Activated CD4-positive, alpha-beta T cell treated with anti-CD3 and anti-CD28 coated beads for 36 hours (primary cell): ENCODE measurements at places on chromosomes 5 and 9. TPM values are rescaled to one million over a fixed set of nuclear protein-coding genes. Genes with fewer than 3 reads are reported as not detected.

DNA sequence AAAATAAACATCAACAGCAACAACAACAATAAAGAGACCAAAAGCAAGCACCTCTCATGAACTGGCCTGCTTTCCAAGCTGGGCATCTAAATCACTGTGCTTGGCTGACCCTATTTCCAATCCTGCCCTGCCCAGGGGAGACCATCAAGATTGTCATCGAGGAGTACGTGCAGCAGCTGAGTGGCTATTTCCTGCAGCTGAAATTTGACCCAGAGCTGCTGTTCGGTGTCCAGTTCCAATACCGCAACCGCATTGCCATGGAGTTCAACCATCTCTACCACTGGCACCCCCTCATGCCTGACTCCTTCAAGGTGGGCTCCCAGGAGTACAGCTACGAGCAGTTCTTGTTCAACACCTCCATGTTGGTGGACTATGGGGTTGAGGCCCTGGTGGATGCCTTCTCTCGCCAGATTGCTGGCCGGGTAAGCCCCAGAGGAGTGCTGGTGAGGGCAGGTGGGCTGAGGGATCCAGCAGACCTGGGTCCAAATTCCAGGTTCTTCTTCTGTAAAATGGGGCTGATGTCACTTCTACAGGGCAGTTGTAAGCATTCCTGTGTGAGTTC is 15.6 kb downstream of the PTGS1 start:
- DNase-seq: no peak
- no peak overlapping the region for H3K4me3 ChIP-seq
- H3K4me1 ChIP-seq: no peaks in the 10 kb centered on the region
- no peaks in the 10 kb centered on the region for H3K36me3 ChIP-seq
- no peak overlapping the region for H3K27ac ChIP-seq

DNA sequence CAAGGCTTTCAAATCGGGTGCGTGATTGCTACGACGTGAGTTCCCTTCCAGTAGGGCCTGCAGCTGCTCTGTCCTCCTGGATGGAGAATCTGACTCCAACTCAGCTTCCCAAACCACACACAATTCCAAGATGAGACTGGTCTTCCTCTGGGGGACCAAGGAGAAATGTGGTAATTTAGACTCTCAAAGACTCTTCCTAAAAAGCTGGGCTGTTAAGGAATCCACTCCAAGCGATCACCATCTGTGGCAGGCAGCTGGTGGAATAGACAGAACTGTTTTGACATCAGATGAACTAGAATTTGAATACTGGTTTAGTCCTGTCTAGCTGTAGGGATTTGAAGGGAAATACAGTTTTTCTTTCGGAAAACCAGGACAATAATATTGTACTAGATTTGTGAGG is 130.7 kb upstream of the KLF4 start:
- H3K4me1 ChIP-seq: no peaks in the 10 kb centered on the region
- no peak for DNase-seq
- H3K4me3 ChIP-seq: no peak overlapping the region
- H3K27ac ChIP-seq: no peak overlapping the region
- no peaks in the 10 kb centered on the region for H3K36me3 ChIP-seq

DNA sequence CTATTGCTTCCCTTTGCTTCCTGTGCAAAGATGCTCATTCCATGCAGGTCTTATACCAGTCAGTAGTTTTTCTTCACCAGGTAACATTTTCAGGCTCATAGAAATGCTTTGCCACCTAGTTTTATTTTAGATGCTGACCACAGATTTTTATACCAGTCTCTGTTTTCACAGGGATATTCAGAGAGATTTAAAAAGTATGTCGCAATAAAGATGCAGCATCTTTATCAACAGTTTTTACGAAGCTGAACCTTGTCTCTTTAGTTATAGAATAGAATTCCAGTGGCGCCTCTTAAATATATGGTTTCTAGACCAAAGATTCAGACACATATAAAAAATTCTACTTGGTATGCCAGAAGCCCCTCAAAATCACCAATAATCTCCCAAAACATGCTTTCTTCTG is 155.7 kb upstream of the PCSK5 start:
- peaks cover 7% of the 10 kb centered on the region for H3K27me3 ChIP-seq
- no peak overlapping the region for H3K27ac ChIP-seq
- H3K4me1 ChIP-seq: no peaks in the 10 kb centered on the region
- no peaks in the 10 kb centered on the region for H3K36me3 ChIP-seq
- DNase-seq: no peak

ARRDC3 gene
- 21.9 TPM for total RNA-seq
